ENCODE measurements at places on chromosomes 3 and 15. TPM values are rescaled to one million over a fixed set of nuclear protein-coding genes. Genes with fewer than 3 reads are reported as not detected.

DNA sequence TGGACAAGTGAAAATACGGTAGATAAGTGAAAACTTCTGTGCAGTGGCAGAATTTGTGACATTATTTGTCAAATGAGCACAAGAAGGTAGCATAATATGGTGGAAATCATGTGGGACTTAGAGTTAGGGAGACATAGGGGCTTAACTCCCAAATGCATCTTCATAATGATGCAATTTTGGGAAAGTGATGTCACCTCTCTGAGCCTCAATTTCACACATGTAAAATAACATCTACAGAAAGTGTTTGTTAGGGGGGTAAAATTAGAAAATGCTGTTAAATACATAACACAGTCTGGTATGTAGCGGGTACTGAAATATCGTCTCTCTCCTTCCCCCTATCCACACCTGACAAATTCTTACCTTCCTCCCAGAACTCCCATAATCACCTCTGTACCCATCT is 52.9 kb upstream of the CAPN7 start:
- no peaks in the 10 kb centered on the region for H3K36me3 ChIP-seq
- no peak overlapping the region for H3K27ac ChIP-seq
- H3K4me1 ChIP-seq = no peaks in the 10 kb centered on the region
- peaks cover 49% of the 10 kb centered on the region for H3K27me3 ChIP-seq

DNA sequence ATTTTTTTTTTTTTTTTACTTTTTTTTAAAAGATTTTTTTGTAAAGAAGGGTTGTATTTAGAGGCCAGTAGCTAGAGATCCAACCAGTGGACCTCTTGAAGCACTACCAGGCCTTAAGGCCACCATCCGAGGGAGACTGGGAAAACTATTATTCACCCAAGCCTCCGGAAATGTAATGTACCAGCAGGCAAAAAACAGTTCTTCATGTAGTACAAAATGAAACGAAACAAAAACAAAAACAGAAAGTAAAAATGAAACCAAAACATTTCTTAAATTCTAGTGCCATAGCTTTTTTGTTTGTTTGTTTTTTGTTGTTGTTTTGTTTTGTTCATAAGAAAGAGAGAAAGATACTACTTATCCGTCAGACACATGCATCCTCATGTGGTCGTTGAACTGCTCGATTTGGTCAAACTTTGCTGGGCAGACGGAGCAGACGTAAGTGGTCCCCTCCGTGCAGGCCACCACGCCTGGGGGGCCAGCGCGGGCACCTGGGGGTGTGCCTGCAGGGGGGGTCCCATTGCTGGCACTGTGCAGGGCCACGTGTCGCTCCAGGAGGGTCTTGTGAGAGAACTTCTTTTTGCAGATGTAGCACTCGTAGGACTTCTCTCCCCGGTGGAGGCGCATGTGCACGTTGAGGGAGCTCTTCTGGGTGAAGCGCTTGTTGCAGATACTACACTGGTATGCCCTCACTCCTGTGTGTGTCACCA is 45.0 kb downstream of the TIGIT start:
- DNase-seq = no peak
- no peaks in the 10 kb centered on the region for H3K27me3 ChIP-seq
- peaks cover 32% of the 10 kb centered on the region for H3K4me1 ChIP-seq
- H3K27ac ChIP-seq = no peak overlapping the region
- no peak overlapping the region for H3K4me3 ChIP-seq

DNA sequence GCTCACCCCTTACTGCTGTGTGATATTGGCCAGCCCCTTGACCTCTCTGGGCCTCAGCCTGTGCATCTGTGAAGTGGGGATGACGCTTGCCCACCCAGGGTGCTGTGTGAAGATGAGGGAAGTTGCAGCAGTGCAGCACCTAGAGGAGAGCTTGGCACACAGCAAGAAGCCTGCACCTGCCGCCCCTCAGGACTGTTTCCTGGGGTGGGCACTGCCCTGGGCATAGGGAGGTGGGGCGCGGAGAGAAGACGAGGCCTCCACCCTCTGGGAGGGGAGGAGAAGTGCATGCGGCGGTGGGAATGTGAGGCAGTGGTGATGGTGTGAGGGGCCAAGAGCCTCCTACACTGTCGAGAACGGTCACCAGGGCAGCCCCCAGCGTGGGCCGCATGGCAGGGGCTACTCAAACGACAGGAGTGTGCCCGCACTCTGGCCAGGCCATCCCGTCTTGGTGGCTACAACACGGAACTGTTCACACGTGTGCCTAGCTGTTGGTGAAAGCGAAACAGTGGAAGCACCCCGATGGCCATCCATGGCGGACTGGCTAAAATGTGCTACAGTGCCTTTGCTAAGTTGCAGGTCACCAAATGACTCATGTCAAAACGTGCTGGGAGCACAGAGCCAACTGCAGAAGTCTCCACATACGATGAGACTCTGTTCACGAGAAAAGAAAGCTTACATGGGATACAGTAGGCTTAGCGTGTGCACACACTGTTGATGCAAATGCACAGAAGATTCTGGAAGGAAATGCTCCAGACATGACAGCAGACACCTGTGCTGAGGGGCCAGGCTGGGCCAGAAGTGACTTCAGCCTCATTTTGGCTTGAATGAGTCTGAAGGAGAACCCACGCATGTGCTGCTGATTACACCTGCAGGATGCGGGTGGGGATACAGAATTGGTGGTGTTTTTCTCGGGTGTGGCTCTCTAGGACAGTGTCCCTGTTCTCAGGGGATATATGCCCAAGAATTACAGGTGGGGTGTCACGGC is 40.4 kb upstream of the IQSEC1 start:
- H3K27ac ChIP-seq = no peak overlapping the region
- H3K27me3 ChIP-seq = no peaks in the 10 kb centered on the region
- DNase-seq = no peak
- H3K4me3 ChIP-seq = no peak overlapping the region
- peaks cover 15% of the 10 kb centered on the region for H3K4me1 ChIP-seq

- no peak overlapping the region for H3K27ac ChIP-seq
- peaks cover 32% of the 10 kb centered on the region for H3K36me3 ChIP-seq
- no peaks in the 10 kb centered on the region for H3K27me3 ChIP-seq
- peaks cover 2% of the 10 kb centered on the region for H3K4me1 ChIP-seq
- no peak overlapping the region for H3K4me3 ChIP-seq
Observed at GRCh38 chr3:52650439-52650838, 35.3 kb downstream of the PBRM1 start.

Gene CFAP100
- not detected for total RNA-seq

Gene SEMA6D
- not detected for total RNA-seq
